ENCODE measurements at places on chromosomes 12 and 14. TPM values are rescaled to one million over a fixed set of nuclear protein-coding genes. Genes with fewer than 3 reads are reported as not detected.

Gene TEX22
- total RNA-seq: 0.04 TPM

DNA sequence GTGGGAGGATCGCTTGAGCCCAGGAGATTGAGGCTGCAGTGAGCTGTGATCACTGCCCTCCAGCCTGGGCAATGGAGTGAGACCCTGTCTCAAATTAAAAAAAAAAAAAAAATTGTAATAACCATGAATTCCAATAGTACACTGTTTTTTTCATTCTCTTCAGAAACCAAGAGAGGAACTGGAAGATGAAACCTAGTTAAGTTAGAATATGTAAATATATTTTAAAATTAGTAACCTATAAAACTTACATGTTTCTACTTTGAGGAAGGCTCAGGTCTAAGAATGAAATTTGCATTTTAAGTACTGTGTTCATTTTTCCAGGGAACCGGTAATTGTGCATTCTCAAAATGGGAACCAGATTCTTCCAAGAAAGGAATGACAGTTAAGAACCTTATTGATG, 18.8 kb downstream of the KNTC1 start:
- no peak for DNase-seq

DNA sequence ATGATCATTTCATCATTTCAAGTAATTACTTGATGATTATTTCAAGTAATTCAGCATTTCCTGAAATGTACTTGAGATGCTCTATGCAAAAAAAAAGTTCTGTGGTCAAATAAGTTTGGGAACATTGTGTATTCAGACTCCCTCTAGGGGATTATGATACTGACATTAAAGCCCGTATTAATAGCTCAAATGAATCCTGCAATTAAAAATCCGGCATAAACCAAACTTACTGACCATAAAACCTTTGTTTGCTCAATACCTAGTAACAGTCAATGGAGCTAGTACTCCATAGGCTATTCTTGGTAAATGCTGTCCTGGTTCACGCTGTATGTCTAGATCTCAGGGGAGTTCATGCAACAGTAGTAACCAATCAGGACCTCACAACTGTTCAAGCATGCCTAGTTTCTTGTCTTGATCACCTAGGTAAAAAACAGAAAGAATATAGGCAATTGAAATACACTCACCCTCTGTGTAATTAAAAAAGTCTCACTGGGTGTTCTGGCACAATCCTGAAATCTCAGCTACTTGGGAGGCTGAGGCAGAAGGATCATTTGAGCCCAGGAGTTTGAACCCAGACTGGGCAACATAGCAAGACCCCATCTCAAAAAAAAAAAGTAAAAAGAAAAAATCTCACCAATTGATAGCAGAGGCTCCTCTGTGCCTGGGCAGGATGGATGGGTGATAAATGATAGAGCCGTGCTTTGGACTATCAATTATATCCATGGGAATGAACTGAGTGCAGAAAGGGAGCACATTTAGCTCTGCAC, 14.1 kb downstream of the ALDH1L2 start:
- no peak for DNase-seq

- no peak for DNase-seq
Measured at GRCh38 chr12:70784042-70784668, 136.4 kb downstream of the PTPRR start.

Gene ADCK1
- 7.7 TPM for total RNA-seq
